ENCODE measurements at places on chromosomes 5 and 9. TPM values are rescaled to one million over a fixed set of nuclear protein-coding genes. Genes with fewer than 3 reads are reported as not detected.

Gene DIRAS2
- total RNA-seq, result not detected

DNA sequence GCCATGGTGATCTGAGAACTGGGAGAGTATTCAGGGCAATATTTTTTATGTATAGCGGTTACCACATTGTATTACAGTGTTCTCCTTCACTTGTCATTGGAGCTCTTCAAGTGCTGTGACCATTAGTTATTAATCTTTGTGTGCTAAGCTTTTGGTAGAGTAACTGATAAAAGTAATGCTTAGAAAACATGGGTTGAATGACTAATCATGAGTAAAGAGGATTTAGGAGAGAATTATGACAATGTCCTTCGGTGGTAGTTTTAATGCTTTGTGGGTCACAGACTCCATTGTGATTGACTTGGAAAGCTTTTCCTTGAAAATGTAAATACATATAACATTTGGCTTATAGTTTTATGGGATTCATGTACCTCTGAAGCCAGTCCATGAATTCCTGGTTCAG, 21.4 kb downstream of the TGFBR1 start:
- no peak overlapping the region for H3K27ac ChIP-seq
- DNase-seq, result no peak
- no peaks in the 10 kb centered on the region for H3K27me3 ChIP-seq
- H3K36me3 ChIP-seq, result no peaks in the 10 kb centered on the region
- H3K4me1 ChIP-seq, result no peaks in the 10 kb centered on the region

Gene DEPDC1B
- total RNA-seq, result 34.9 TPM

DNA sequence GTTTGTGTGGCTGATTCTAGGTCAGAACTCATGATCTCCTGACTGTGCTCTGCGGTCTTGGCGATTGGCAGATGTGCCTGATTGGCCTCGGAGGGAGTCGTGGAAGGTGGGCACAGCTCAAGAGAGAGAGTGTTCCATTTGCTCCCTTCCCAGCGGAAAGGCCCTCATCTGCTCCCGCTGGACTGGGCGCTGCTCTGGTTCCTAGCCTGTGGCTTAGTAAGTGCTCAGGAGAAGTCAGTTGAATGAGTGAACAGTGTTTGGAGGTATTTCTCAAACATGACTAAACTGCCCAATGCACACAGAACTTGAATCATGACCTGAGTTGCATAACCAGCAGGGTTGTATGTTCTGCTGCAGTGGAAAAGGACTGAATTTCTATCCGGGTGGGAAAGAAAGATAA, 120.2 kb upstream of the PITX1 start:
- no peak for DNase-seq
- H3K36me3 ChIP-seq, result no peaks in the 10 kb centered on the region
- no peak overlapping the region for H3K27ac ChIP-seq
- no peaks in the 10 kb centered on the region for H3K27me3 ChIP-seq
- no peaks in the 10 kb centered on the region for H3K4me1 ChIP-seq

Gene PCSK5
- 0.17 TPM for total RNA-seq

GRCh38 chr5:140622301-140622700, 10.7 kb downstream of the CD14 start:
- no peaks in the 10 kb centered on the region for H3K27me3 ChIP-seq
- no peak overlapping the region for H3K27ac ChIP-seq

Measured in A673 (cell line).